ENCODE measurements at places on chromosomes 11 and 22.

- no peak for DNase-seq
These were observed 173.2 kb downstream of the LARGE1 start for GRCh38 chr22:33747029-33747428.

GRCh38 chr11:91872243-91872642 is 352.4 kb upstream of the FAT3 start:
- DNase-seq, result no peak

DNA sequence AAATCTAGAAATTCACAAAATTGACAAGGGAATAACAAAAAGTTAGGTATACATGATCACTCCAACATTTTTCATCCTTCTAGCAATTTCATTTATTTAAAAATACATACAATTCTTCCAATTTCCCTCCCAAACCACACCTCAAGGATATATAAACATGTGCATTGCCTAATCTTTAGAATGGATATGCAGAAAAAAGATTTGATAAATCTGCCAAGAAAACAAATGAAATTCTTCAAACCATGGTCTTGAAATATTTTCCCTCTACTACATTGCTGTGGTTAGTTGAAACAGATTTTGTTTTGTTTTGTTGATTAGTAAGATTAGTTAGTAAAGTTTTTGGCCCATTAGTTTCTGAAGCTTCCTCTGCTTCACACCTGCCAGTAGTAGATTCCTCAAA is 703.3 kb upstream of the CCDC179 start:
- DNase-seq, result no peak

DNA sequence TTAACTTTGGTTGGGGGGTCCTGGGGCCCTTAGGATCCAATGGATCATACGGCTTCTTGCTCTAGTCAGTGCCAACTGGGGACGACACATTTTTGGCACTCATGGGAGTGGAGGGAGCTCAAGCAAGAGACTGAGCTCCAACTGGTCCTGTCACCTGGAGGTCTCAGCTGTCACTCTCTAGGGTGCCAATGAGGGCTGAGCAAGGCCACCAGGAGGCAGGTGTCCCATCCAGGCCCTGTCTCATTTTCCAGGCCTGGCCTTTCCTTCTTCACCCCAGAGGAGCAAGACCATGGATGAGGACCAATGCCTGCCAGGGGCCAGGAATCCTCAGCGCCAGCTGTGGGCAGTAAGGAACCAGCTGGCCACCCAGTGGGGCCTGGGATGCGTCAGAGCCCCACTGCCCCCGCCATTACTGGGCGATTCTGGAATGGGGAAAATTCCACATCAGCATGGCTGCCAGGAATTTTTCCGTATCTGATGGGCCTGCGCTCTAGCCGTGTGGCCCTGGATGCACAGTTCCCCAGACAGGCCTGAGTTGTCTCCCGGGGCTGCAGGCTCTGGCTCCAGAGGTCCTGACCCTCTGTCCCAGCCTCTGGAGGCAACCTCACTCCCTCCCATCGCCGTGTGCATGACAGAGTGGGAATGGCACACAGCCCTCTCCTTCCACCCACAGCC is 669 bp upstream of the GAL3ST1 start:
- DNase-seq, result no peak

DNA sequence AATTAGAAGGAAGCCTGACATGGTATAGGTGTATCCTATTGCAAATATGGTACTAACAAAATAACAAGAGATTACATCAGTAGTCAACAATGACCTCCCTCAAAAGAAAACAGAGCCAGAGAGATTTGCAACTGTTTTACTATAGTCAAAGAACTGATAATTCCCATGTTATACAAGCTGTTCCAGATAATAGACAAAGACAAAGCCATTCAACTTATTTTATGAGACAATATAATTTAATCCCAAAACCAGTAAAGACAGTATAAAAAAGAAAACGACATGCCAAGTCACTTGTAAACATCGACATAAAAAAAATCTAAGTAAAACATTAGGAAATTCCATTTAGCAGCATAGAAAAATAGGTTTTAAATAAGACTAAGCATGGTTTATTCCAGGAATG is 65.2 kb downstream of the PIWIL4 start:
- DNase-seq, result no peak

DNA sequence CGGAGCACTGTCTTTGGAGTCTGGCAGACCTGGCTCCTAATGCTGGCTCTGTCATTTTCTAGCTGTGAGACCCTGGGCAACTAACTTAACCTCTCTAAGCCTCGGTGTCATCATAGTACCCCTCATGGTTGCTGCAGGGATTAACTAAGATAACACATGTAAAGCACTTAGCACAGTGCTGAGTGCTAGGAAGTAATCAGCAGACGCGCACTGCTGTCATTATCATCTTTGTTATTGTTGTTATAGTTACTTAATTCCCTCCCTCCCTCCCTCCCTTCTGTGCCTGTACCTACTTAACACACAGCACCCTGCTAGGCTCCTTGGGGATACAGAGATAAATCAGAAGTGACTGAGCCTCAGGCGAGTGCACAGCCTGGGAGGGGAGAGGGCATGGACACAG is 104.7 kb upstream of the PITPNB start:
- no peak for DNase-seq

GRCh38 chr22:37419370-37419968 is 7.8 kb downstream of the ELFN2 start:
- no peak for DNase-seq

DNA sequence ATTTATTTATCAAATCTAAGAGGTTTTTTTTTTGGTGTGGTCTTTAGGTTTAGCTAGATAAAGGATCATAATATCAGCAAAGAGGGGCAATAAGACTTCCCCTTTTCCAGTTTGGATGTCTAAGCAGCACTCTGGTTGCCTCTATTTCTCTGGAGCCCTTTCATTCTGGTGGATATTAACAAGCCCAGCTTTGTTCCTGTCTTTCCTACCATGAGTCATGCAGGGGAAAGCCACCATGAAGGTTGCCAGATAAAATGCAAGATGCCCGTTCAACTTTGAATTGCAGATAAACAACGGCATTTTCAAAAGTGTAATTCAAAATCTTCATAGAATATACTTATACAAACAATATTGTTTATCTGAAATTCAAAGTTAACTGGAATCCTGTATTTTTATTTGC is 143.6 kb downstream of the ADAMTS15 start:
- no peak for DNase-seq

DNA sequence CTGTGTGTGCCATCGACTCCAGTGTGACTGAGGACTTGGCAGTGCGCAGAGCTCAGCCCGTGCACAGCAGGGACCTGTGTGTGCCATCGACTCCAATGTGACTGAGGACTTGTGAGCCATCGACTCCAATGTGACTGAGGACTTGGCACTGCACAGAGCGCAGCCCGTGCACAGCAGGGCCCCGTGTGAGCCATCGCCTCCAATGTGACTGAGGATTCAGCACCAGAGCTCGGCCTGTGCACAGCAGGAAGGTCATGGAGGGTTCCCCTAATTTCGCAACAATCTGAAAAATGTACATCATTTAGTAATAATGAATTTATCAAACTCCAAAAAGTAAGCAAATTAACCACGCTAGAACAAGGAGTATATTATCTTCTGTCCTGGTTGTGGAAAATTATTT is 348.3 kb upstream of the B3GAT1 start:
- DNase-seq, result no peak

DNA sequence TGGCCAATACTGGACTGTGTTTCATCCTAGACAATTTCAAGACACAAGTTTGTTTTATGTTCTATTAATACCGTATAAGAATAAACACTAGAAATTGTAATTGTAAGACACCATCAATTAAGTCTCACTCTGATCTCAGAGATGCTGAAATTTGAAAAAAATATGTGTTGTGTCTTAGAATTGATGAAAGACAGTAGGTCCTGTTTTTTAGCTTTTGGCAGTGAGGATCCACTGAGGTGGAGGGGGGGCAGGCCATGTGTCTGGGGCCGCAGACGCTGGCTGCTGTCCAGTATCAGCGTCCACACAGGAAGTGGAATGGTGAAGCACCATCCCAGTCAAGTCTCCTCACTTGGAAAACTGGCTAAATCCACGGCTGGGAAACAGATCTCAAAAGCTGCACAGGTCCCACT is 22.5 kb upstream of the ALG8 start:
- DNase-seq, result no peak

- DNase-seq, result no peak
These were observed 89.6 kb downstream of the FANCF start for GRCh38 chr11:22536071-22536470.

GRCh38 chr22:36464715-36465231 is 16.7 kb downstream of the TXN2 start:
- no peak for DNase-seq

DNA sequence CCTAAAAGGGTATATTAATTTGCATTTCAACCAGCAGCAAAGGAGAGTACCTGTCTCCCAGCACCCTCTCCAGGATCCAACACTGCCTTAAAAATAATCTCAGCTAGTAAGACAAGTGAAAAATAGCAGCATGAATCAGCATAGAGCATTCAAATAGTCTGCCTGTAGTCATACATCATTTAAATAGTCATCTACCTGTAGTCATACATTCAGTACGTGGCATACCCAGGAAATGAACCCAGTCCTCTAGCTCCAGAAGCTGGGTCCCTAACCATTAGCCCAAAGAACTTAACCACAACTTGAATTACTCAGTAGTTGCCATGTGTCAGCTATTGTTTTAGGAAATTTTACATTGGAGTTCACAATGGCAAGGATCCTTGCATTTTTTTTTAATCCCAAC is 9.3 kb downstream of the TENM4 start:
- DNase-seq, result no peak

DNA sequence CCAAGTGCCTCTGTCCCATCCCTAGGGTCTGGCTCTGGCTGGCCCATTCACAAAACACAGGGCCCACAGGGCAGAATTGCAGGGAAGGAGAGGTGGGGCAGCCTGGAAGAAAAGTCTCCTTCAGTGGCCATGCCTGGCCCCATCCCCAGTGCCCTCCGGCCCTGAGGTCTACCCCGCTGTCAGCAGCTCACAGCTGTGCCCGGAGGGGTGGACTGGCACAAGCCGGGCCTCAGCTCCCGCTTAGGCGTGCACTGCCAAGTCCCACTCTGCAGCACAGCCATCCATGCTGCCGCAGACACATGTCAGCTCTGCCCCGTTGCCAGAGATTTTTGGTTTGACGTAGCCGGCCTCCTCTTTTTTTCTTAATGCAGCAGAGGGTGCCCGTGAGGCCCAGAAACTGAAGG is 3.9 kb upstream of the SCN2B start:
- no peak for DNase-seq

DNA sequence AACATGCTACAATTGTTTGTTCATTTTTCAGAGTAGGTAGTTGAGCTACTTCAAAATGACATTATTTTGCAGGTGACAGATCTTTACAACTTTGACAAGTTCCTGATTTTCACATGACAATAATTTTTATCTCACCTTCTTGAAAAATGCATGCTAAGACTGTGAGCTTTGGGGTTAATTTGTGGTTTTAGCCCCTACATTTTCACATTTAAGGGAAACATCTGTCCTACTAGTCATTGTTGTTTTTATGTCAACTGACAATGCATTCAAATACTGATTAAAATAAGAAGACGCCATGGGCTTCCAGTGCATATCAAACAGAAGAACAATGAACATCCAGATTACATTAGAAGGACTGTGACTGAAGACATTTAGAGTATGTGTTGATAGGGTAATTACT is 1470.8 kb upstream of the TENM4 start:
- DNase-seq, result no peak

- no peak for DNase-seq
These were observed 286.8 kb downstream of the BLID start for GRCh38 chr11:121829159-121829643.

- DNase-seq, result no peak
These were observed 10.4 kb upstream of the AGBL2 start for GRCh38 chr11:47725442-47726117.

GRCh38 chr22:32700191-32700882 is 101.2 kb upstream of the TIMP3 start:
- no peak for DNase-seq

GRCh38 chr11:16357775-16358174 is 1.4 kb upstream of the SOX6 start:
- DNase-seq, result no peak

DNA sequence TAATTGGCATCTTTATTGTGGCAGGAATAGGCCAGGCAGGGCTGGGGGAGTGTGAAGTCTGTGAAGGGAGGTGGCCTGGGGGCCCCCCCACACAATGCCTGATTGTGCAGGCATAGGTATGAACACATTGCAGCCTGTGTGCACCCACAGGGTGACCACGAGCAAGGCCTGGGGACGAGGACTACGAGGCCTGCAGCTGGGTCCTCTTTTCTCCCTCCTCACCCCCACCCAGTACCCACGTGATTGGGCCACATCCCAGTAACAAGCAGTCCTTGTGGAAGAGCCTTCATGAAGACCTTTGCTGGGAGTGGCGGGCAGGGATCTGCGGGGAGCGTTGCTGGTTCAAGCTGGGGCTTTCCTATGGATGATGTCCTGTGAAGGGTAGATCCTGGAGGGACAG is 29.3 kb downstream of the ZBTB16 start:
- DNase-seq, result no peak

- DNase-seq, result no peak
These were observed 8.5 kb downstream of the SIPA1 start for GRCh38 chr11:65646288-65646957.

DNA sequence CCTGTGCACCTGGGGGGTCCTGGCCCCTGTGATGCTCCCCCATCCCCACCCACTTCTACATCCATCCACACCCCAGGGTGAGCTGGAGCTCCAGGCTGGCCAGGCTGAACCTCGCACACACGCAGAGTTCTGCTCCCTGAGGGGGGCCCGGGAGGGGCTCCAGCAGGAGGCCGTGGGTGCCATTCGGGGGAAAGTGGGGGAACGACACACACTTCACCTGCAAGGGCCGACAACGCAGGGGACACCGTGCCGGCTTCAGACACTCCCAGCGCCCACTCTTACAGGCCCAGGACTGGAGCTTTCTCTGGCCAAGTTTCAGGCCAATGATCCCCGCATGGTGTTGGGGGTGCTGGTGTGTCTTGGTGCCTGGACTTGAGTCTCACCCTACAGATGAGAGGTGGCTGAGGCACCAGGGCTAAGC is 20.0 kb upstream of the TALDO1 start:
- no peak for DNase-seq

DNA sequence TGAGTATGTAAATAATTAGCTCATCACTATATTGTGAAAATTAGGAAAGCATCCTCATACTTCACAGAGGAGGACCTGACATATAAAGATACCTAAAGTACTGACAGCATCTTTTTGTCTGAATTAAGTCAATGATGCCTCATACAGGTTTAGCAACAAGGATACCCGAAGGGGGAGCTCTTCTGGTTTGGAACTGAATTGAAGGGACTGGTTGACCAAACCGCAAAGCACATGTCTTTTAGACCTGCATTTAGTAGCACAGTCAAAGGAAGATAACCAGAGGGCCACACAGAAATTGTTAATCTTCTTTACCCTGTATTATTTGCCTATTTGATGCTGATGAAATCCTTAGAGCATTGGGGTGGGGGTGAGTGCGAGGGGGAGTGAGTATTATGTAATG is 12.9 kb upstream of the WT1 start:
- DNase-seq, result no peak

DNA sequence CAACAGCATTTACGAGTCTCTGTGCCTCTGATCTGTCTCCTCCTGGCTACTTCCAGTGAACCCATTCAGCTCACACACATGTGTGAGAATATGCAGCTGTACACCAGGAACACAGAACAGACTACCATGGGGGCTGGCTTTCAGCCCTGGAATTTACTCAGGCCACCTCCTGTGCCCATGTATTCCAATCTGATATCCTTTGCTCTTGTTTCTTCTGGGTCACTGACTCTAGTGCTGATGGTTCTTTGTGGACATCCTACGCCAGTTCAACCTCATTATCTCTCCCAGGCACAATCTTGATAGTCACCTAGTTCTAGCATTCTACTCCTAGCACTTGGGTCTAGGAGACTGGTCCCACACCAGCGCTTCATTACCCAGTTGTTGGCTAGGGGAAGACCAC is 23.0 kb upstream of the ZC3H12C start:
- no peak for DNase-seq

All from stimulated activated CD8-positive, alpha-beta memory T cell treated with anti-CD3 and anti-CD28 coated beads, Interleukin-4, amount 100 ng/mL, for 4 hours (primary cell).